ENCODE measurements at places on chromosomes 3 and 15.

- no peak for DNase-seq
Observed at GRCh38 chr15:26518885-26519284, 254.0 kb downstream of the GABRB3 start.

- DNase-seq: no peak
Observed at GRCh38 chr15:66831289-66831688, 129.3 kb downstream of the SMAD6 start.

DNA sequence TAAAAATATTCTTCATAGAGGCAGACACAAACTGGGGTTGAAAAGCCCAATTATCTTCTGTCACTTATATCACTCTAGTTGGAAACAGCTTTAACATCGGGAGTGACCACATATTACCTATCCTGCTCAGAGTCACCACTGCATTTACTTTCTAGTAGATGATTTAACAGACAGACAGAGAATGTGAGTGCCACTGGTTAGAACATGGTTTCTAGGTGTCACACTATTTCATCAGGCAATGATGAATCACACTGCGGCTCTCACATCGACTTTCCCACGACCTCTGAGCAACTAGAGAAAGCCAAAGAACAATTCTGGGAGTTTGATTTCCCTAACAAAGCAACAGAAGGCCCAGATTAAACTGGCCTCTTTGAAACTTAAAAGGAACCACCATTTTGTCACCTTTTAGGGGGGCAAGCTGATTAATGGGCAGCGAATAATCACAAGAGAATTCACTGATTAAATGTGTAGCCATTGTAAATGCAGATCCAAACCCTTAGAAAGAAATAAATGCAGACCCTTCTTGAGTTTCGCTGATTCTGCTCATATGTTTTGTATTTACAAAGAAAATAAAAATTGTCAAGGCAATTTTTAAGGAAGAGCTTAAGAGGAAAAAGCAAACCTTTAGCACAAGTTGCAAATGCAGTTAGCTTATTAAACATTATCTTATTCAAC lies 112.6 kb upstream of the KBTBD8 start:
- peak; percentile 83 for DNase-seq

GRCh38 chr3:174329321-174329720 lies 529.8 kb upstream of the NAALADL2 start:
- DNase-seq: no peak

DNA sequence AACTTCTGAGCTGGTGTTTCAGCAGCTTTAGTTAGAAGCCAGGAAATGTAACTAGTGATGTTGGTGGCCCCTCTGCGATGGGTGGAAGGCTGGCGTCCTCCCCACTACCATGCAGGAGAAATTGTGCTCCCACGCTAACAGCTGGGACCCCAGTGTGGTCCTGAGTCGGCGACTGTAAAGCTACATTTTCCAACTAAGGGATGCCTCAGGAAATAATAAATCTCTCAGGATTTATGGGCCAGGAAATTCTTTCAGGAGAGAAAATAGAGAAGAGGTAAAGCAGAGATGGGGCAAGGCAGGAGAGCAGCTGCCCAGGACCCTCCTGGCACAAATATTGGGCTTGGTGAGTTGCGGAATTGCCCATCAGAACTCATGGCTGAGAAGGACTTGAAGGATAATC lies 186.9 kb downstream of the OPA1 start:
- DNase-seq: no peak

DNA sequence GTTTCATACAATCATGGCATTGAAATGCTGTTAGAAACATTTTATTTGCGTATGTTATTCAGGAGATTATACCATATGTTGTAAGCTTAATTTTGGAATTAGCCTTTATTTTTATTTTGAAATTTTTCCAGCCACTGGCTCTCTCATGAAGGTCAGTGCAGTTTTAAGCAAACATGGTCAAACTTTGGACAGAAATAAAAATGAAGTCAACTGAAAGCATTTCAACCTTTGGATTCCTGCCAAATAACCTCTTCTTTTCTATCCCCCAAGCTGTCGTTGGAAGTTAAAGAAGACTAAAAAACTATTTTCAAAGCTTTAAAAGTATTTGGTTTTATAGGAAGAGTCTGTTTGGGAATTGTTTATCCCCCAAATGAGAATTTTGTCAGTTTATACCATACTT lies 846.6 kb downstream of the MCTP2 start:
- no peak for DNase-seq

- peak; percentile 95 for DNase-seq
Observed at GRCh38 chr3:101065962-101066361, 72.7 kb upstream of the ABI3BP start.

GRCh38 chr15:33341953-33342352 lies 31.2 kb downstream of the RYR3 start:
- DNase-seq: no peak

- DNase-seq: no peak
Observed at GRCh38 chr15:43868406-43868805, 41.6 kb downstream of the WDR76 start.

DNA sequence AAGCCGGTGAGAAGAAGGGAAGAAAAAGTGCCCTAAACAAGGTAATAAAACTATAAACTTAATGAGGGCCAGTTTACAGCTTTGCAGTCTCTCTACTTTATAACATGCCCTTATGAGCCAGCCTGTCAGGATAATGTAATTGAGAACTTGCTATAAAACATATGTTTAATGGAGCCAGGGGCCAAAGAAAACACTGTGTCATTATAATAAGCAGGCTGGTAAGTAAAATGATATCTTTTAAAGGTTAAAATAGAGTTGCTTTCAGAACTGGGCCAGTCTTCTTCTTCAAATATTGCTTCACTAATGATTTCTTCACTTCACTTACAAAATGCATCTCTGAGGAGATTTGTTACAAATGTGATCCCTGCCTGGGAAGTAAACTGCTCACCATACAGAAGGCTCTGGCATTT lies 192.5 kb downstream of the SHOX2 start:
- DNase-seq: no peak

GRCh38 chr3:113002679-113003078 lies 11.9 kb downstream of the GTPBP8 start:
- no peak for DNase-seq

DNA sequence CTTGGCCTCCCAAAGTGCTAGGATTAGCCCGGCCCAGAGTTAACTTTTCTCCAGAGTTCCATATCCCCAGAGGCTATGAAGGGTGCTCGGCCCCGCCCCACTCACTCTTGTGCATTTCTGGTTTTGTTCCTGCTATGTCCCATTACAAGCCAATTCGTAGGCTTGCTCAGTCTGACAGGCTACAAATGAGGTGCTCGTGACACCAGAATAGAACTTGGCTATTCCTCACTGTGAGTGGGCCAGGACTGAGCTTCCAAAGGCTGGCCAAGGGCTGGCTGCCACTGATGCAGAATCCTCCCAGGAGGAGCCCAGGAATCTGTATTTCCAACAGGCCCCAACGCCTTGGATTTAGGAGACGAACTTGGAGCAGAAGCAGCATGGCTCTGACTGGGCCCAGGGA lies 282.7 kb upstream of the C2CD4B start:
- DNase-seq: no peak

GRCh38 chr3:36408146-36408545 lies 27.8 kb downstream of the STAC start:
- no peak for DNase-seq

DNA sequence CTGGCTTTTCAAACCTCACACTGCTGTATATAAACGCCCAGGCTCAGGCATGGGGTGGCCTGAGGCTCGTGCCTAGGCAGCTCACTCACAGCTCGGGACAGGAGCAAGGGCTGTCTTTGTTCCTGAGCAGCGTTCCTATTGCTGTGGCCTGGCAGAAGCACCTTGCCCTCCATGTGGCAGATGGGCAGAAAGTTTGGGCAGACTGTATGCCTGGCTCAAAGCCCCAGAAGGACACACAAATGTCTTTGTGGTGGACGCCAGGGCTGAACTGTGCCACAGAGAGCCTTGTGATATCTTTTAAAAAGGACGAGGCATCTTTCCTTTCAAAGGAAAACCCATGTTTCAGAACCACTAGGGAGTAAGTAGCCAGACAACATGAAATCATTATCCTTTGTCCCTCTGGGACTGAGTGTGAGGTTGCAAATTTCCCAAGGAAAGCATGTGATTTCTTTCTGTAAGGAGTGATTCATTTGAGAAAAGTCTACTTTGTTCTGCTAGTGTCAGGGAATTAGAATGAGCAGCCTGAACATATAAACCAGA lies 29.3 kb upstream of the UBE2E1 start:
- peak; percentile 39 for DNase-seq

GRCh38 chr15:83658430-83659416 lies 4.8 kb downstream of the ADAMTSL3 start:
- DNase-seq: no peak

DNA sequence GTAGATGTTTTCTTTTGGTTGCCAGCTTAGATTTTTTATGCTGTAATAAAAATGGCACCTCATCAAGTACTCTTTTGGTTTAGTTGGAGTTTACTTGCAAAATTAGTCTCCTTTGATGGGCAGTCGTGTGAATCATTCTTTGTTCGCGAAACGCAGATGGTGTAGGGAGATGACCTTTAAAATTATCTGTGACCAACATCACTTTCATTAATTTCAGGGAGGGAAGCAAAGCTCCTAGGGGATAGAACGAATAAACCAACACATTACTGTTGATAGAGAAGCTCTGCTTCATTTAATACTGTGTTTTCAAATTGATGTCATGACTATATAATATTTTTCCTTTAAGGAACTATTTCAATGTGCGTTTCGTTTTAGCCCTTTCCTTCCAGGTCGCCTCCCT lies 67.4 kb downstream of the USP13 start:
- DNase-seq: no peak

DNA sequence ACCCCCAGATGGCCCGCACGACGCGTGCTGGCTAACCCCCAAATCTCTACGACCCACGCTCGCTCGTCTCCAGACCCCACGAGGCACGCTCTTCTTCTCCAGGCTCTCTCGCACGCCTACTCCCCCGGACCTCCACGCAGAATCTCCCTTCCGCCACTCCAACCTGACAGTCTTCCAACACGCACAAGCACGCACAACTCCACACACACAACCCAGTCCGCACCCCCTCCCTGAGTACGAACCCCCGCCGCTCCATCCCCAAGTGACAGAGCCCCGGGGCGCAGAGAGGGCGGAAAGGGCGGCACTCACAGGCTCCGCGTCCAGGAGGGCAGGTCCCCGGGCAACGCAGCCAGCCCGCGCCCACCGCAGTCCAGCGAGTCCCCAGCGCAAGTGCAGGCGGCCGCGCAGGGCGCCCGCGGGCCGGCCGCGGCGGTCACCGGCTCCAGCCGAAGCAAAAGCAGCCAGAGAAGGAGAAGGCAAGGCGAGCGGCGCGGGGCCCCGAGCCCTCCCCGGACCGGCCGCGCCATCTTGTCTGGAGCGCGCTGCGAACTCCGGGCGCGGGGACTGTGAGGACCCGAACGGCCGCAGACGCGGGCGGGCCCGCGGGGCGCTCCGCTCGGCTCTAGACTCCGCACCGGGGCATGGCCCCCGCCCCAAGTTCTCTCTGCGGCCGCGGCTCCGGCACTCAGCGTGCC lies 794 bp downstream of the LRIG1 start:
- no peak for DNase-seq

DNA sequence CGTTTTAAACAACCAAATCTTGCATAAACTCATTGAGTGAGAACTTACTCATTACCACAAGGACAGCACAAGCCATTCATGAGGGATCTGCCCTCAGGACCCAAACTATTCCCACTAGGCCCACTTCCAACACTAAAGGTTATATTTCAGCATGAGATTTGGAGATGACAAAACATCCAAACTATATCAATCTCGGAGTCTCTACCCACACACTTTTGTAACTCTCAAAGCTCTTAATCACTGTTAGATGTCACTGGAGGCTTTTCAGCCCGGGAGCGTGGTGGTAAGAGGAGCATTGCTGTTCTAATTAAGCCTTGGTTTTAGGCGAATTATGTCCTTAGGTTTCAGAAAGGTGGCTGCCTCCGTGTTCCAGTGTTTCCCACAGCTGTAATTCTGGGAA lies 86.3 kb downstream of the CNTN6 start:
- DNase-seq: no peak

DNA sequence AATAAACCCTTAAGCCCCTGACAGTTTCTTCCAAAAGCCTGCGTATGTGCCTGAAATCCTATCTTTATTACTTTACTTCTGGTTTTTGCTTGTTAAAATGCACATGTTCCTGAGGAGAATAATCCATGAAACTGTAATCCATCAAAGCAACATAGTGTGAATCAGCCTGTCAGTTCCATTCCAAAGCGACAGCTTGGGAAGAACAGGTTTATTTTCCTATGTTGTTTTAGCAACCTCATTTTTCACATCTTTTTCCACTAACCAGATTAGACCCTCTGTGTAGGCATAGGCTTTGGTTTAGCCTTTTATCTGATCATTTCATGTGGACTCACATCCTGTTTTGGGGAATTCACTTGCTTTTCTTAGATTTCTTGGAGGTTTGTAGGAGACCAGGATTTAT lies 988.0 kb downstream of the SQOR start:
- no peak for DNase-seq

DNA sequence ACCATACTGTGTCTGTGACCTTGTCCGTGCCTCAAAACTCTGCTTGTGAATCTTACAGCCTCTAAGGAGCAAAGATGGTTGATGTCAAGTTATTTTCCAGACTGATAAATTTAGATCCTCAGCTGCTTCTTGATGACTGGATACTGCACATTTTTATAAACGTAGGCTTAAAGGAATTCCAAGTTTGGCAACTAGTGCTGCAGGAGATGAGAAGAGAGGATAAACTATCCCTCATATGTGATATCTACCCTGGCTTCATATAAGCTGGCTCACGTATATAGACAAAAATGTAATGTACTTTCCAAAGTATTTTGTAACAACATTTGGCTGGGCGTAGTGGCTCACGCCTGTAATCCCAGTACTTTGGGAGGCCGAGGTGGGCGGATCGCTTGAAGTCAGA lies 89.6 kb downstream of the GMPS start:
- no peak for DNase-seq

DNA sequence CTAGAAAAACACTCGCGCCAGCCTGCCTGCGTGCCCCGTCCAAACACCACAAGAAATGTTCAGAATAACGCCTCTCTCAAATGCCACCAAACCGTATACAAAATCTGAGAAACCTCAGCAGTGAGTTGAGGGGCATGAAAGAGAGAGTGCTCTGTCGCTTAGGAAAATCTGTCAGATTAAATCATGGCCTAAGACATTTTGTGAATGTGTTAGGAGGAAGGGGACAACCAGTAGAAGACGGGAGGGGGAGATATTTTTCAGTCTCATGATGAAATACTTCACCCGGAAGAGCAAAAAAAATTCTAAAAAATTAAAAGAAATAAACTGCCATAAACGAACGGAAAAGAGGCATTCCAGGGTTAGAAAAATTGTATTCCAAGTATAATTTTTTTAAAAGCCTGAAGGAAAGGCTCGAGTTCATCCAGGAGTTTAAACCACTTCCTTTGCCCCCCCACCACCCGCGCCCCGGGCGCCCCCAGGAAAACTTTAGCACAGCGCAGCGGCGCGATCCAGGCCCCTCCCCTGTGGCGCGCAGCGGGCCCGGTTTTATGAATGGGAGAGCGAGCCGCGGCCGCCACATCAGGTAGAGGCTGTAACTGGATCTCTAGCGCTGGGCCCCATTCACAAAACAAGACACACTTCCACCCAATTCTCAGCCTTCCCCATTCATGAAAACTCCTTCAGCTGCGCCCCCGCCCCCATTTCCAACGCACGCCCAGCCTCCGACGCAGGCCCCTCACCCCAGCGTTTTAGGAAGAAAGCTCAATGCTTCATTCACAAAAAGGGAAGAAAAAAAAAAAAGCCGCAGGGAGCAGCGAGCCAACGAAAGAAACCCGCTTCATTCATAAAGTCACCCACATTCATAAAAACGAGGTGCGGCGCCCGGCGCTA lies 1.4 kb downstream of the ETV5 start:
- DNase-seq: peak; percentile 38

- DNase-seq: peak; percentile 13
Observed at GRCh38 chr3:35088943-35089342, 550.4 kb upstream of the ARPP21 start.
